ENCODE measurements at places on chromosomes 2 and 18. TPM values are rescaled to one million over a fixed set of nuclear protein-coding genes. Genes with fewer than 3 reads are reported as not detected.

DNA sequence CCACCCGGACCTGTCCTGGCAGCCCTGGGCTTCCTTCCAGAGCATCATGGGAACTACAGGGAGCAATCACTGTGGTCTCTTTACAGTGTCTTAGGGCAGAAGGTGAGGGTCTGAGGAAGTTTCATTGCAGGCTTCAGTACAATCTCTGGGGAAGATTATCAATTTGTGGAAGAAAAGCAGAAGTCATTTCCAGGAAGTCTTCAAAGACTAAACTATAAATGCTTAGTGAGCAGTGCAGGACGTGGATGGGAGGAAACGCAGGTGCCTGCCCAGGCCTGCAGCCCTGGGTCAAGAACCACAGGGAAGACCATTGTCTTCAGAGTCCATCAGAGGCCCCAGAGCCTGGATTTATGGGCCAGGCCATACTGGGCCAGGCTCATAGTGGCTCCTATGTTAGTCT is 54.3 kb downstream of the INO80C start:
- no peak overlapping the region for H3K27ac ChIP-seq
- H3K4me3 ChIP-seq = no peak overlapping the region
- peaks cover 3% of the 10 kb centered on the region for H3K27me3 ChIP-seq

DNA sequence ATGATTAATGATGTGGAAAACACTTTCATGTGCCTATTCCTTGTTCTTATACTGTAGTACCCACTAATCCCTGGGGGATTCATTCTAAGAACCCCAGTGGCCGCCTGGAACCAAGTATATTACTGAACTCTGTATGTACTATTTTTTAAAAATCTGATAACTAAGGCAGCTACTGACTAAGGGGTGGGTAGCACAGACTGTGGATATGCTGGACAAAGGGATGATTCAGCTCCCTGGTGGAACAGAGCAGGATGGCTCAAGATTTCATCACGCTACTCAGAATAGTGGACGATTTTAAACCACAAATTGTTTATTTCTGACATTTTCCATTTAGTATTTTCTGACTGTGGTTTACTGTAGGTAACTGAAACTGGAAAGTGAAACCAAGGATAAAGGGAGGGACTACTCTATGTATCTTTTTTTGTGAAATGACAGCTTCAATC is 41.8 kb upstream of the CDC42EP3 start:
- no peak overlapping the region for H3K27ac ChIP-seq
- DNase-seq = no peak
- no peaks in the 10 kb centered on the region for H3K36me3 ChIP-seq
- H3K4me3 ChIP-seq = no peak overlapping the region

The TTC31 gene
- 27.5 TPM for total RNA-seq

DNA sequence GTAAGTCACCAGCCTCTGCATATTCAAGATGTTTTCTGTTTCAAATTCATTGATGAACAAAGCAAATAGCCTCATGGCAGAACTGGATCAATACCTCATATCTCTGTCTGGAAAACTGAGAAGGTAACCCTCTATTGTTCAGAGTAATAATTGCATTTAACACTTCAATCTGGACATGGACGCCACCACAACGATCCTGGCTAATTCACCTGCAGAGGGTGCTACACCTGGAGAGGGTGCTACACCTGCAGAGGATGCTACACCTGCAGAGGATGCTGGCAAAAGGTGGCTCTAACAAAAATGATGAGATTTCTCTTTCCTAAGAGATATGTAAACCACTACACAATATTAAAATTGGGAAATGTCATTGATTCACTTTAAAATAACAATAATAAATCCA is 183.1 kb upstream of the HNRNPA3 start:
- peaks cover 23% of the 10 kb centered on the region for H3K4me1 ChIP-seq
- H3K27me3 ChIP-seq = peaks cover 40% of the 10 kb centered on the region
- no peaks in the 10 kb centered on the region for H3K36me3 ChIP-seq
- no peak for DNase-seq
- no peak overlapping the region for H3K27ac ChIP-seq
- H3K4me3 ChIP-seq = no peak overlapping the region

GRCh38 chr18:68438983-68439382 is 275.9 kb downstream of the TMX3 start:
- DNase-seq = no peak
- H3K27ac ChIP-seq = no peak overlapping the region
- H3K4me3 ChIP-seq = no peak overlapping the region
- H3K36me3 ChIP-seq = no peaks in the 10 kb centered on the region
